Renal cortex interstitium (tissue), 15 donors: ENCODE measurements at places on chromosomes 11 and 22. TPM values are rescaled to one million over a fixed set of nuclear protein-coding genes. Genes with fewer than 3 reads are reported as not detected.

XKR3 gene
- not detected for polyA plus RNA-seq

MUC6 gene
- 17.0 TPM for polyA plus RNA-seq

FAM180B gene
- polyA plus RNA-seq, result 0.24 TPM

DRD4 gene
- 4.0 TPM for polyA plus RNA-seq

PARVB gene
- polyA plus RNA-seq, result 16.2 TPM

NXPE2 gene
- 0.47 TPM for polyA plus RNA-seq

CARD18 gene
- polyA plus RNA-seq, result not detected

SLC35E4 gene
- polyA plus RNA-seq, result 1.8 TPM

GRCh38 chr22:31223786-31224191, 11.7 kb downstream of the LIMK2 start:
- no peak for DNase-seq

GRCh38 chr22:48055185-48055584, 1292.7 kb downstream of the TBC1D22A start:
- no peak for DNase-seq

DNA sequence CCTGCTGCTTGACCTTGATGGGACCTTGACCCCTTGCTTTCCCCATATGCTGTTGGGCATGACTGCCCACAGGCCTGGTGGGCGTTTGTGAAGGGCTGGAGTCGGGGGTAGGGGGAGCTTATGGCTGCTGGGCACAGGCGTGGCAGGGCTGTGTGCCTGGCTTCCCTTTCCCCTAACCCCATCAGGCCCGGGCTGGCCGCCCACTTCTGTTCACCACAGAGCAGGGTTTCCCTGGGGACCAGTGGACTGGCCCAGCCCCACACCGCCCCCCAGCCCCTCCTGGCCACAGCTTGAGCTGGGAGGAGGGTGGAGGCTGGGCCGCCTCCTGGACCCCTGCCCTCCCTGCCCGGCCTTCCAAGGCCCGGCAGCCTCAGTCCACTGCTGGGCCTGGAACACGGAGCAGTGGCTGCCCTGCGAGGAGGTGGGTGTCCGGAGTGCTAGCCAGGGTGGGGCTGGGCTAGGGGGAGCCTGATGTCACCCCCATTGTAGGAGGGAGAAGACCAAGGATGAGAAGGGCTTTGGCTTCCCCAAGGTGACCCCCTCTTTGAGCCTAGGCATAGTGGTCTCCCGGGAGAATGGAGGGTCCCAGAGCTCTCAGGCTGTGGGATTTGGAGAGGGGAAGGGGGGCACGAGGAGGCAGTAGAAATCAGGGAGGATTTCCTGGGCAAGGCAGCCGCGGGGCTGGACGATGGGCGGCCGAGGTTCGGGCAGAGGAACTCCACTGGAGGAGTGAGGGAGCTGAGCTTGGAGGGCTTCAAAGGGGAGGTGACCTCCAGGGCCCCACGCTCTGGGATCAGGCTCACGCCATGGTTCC, at the start of gene AIFM3:
AIFM3 (plus strand) TSS at position 373 of the 814 bp plus-strand sequence. CDS start 690 bp downstream, outside the sequence.
- no peak for DNase-seq

- no peak for DNase-seq
Observed at GRCh38 chr11:105046898-105047579, 1.9 kb upstream of the CARD16 start.

DNA sequence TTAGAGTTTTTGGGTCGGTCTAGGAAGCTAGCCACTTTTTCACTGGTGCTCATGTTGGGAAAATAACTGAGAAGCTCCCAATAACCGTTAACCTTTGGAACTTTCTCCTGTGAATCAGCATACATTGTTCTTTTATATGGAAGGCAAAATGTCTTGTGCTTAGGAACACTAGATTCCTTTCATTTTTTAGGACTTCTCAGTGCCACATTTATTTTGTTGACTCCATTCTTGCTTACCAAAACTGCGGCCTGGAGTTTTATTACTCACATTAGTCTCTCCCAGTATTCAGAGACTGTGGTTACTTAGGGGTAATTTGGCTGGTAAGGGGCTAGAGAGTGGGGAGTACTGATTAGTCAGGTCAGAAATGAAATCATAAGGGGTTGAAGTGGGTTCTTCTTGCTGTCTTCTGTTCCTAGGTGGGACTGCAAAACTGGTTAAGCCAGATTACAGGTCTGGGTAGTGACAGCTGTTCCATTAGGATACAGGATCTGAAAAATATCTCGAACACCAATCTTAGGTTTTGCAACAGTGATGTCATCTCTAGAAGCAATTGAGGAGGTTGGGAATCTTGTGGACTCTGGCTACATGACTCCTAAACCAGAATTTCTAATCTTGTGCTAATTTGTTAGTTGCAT, 631.4 kb upstream of the LUZP2 start:
- DNase-seq, result no peak

DNA sequence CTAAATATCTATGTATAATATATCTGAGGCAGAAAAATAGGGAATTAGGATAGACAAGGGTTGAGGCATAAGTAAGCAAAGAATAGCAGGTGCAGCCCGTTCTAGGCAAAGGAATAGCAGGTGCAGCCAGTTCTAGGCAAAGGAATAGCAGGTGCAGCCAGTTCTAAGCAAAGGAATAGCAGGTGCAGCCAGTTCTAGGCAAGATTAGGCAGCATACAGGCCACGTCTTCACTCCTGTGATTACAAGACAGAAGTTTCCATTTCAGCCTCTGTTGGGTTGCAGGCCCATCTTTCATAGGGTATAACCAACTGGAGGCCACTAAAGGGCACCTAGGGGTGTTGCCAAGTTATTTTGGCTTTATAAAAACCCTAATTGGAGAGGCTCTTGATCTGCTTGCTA, 28.8 kb upstream of the CHORDC1 start:
- no peak for DNase-seq

DNA sequence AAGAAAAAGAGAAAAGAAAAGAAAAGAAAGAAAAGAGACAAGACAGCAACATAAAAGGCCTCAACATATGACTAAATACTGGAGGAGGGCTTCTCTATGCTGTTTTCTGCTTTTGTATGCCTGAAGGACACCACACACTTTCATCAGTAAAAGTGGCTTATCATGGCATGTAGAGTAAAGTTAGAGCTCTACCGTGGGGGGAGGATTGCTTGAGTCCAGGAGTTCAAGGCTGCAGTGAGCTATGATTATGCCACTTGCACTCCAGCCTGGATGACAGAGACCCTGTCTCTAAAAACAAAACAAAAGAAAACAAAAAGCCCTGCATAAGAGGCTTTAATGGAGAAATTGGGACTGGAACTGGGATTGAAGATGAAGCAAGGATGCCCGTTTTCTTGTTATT, 5.7 kb downstream of the PTS start:
- no peak for DNase-seq

DNA sequence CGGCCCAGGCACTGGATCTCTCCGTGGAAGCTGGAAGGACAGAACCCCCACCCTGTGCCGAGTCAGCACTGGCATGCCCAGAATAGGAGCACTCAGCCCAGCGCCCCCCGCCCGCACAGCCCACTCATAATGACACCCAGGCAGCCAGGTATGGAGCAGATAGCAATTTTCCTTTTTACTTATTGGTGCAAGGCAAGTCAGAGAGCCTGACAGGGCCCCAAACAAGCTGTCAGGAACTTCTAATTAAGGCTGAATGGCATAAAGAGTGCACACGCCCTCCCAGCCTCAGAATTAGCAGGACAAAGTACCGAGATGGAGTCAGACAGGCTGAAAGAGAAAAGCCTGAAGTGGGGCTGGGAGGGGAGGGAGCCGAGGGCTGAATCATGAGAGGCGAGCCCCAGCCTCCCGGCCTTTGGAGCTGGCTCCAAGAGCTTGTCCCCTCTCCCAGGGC, 76.9 kb downstream of the DSCAML1 start:
- DNase-seq, result no peak

DNA sequence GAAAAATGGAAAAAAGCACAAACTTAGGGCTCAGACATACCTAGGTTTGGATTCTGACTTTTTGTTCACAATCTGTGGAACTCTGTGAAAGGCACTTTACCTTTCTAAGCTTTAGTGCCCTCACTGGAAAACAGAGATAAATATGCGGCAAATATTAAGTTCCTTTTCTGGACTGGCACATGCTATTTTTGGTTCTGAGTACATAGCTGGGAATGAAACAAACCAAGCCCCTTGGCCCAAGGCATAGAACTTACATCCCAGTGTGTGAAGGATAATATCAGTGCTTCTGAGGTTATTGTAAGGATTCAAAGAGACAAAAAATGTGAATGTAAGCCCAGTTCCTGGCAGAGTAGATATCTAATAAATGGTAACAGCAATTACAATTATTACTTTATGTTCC, 227.5 kb downstream of the ADAMTS15 start:
- no peak for DNase-seq

DNA sequence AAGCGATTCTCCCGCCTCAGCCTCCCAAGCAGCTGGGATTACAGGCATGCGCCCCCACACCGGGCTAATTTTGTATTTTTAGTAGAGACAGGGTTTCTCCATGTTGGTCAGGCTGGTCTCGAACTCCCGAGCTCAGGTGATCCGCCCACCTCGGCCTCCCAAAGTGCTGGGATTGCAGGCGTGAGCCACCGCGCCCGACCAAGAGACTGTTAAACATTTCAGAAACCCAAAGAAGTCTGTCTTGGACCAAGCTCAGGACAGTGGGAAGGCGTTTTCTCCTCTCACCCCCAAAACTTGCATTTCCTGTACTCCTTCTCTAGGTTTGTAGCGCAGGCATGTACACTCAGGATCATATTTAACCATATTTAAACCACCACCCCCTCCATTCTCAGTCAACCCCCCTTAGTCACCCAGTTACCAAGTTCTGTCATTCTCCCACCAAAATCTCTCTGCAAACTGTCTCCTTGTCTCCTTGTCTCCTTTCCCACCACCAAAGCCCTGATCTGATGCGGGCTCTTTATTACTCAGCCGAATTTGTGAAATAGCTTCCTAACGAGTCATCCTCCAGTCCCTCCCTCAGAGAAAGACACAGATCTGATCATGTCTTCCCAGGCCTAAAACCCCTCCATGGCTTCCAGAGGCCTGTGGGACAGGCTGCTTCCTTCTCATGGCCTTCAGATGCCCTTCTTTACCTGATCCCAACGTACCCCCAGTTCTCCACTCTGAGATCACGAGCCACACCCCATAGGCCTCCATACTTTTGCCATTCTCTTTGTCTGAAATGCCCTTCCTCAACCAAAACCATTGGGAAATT, 29.0 kb upstream of the CREB3L1 start:
- DNase-seq, result no peak

- no peak for DNase-seq
Observed at GRCh38 chr11:108975026-108975425, 310.2 kb downstream of the DDX10 start.

DNA sequence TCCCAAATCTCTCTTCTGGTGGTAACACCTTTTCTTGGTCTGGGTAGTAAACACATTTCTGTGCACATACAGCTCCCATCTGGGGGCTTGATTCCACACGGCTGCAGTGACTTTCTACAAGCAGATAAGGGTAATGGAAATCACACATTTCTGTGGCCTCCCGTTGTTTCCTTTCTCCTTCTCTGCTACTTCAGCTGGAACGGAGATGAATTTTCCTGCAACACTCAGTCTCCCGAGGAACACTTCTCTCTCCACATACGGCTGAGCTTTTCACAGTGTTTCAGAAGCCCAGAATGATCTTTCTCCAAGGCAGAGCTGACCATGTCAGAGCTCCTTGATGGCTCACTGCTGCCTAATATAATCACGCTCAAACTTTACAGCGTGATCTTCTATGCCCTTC, 364.3 kb upstream of the NARS2 start:
- no peak for DNase-seq

DNA sequence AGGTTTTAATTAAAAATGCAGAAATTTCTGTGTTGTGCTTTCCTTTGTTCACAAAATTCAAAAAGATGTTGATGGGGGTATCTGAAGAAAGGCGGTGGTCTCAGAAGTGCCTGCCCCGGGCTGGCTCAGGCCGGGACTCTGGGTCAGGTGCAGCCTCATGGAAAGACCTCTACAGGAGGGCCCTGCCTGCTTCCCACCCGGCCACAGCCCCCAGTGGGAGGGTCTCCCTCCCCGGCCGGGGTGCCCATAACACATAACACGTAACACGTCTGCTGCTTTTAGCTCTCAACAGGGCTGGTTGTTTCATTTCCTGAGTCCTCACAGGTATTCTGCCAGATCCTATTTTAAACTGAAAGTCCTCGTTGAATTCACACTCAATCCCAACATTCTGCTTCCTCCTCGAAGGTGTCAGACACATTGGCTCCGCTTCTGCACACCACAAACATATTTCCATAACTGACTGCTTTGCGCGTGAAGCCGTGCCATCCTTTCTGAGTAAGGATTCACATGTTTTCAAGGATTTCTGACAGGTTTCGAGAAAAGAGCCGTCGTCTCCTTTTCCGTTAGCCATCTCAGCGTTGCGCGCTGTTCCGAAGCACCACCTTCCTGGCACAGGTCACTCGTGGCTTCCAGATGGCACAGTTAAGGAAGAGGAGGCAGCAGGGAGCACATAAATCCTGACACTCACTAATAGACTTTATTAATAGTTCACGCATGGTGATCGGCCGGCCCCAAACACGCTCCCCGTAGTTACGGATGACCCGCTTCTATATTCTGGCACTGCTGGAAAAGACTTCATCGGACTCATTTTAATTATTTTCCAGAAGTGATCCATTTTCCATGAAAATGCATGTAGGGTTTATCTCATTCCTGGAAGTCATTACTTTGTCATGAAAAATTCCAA, 569.3 kb downstream of the BRD1 start:
- DNase-seq, result no peak

DNA sequence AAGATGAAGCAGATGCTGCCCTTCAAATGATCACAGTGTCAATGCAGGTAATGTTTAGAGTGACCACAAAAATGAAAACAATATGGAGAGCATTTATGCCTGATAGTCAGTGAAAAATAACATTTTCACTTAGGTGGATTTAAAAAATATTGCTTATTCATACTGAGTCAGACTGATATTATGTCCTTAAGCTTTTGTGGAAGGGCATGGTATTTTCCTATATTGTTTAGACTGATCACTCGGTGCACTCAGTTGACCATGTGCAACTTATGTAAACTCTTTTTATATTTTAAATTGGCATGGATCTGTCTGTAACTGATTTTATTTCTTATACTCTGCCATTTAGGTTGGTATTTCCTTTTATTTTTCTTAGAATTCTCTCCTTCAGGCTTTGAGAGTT, 106.6 kb downstream of the DYNC2H1 start:
- DNase-seq, result no peak

- DNase-seq, result no peak
Observed at GRCh38 chr11:63672936-63673539, 1.9 kb upstream of the ATL3 start.

GRCh38 chr22:23984430-23984829, 4.5 kb downstream of the GSTT2 start:
- DNase-seq, result no peak

GRCh38 chr11:69382131-69383128, 88.5 kb downstream of the MYEOV start:
- DNase-seq, result no peak

DNA sequence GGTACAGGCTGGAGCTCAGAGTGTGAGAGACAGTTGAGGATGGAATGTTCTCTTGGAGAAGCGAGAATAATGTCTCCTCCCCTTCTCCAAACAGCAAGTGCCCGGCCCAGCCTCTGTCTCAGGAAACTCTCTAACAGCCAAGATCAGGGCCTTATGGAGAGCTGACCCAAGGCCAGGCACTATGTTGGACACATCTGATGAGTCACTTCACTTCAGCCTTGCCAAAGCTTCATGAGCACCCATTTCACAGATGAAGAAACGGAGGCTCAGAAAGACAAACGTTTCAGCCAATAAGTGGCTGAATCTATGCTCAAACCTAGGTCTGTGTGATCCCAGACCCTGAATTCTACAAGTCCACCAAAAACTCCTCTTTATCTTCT, 22.1 kb upstream of the CHKA start:
- DNase-seq, result no peak
